ENCODE measurements at places on chromosomes 3 and 15.

DNA sequence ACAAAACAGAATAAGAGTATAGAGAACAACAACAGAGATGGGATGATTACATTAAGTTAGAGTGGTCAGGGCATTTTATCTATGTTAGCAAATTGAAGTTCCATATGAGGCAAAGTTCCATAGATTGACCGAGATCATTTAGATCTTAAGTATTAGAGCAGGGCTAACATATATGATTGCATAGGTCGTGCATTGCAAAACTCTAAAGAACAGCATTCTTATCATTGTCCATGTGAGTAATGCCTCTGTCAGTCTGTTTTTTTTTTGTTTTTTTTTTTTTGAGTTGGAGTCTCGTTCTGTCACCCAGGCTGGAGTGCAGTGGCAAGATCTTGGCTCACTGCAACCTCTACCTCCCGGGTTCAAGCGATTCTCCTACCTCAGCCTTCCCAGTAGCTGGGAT is 341.7 kb upstream of the KCNH8 start:
- DNase-seq, result no peak

- DNase-seq, result no peak
These were observed 457.2 kb downstream of the RAP2B start for GRCh38 chr3:153619268-153619667.

GRCh38 chr15:61091856-61092255 is 137.2 kb downstream of the RORA start:
- no peak for DNase-seq

- DNase-seq, result no peak
These were observed 405.1 kb upstream of the MCTP2 start for GRCh38 chr15:93826293-93826692.

GRCh38 chr3:165195241-165195639 is 944 bp downstream of the SLITRK3 start:
- DNase-seq, result peak; percentile 10

DNA sequence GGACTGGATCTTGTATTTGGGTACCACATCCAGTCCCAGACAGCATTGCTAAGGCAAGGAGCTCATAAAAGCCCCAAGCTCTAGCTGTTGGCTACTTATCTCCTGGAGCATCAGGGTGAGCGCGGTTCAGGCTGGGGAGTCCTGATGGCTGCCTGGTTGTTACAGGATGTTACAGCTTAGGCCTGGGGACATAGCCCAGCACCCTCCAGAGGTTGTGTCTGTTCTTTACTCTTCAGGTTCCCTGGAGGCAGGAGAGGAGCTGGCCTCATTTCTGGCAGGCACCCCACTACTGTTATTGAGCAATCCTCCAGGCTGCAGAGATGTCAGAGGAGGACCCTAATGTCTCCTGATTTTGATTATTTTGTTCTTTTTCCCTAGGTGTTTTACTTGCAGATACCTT is 26.6 kb downstream of the APBA2 start:
- peak; percentile 39 for DNase-seq
